Stimulated activated CD4-positive, alpha-beta T cell treated with anti-CD3 and anti-CD28 coated beads, TNF-alpha, amount 100 ng/mL, for 48 hours (primary cell): ENCODE measurements at places on chromosomes 3 and 15.

DNA sequence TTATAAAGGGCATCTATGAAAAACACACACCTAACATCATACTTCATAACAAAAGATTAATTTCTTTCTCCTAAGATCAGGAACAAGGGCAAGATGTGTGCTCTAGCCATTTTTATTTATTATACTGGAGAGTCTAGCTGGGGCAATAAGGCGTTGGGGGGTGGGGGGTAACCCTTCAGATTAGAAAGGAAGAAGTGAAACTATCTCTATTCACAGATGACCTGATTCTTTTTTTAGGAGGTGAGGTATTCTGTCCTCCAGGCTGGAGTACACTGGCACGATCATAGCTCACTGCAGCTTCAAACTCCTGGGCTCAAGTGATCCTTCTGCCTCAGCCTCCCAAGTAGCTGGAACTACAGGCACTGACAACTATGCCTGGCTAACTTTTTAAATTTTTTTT lies 89.5 kb upstream of the MANF start:
- DNase-seq: no peak

GRCh38 chr15:75532413-75533250 lies 46.5 kb downstream of the PTPN9 start:
- no peak for DNase-seq

DNA sequence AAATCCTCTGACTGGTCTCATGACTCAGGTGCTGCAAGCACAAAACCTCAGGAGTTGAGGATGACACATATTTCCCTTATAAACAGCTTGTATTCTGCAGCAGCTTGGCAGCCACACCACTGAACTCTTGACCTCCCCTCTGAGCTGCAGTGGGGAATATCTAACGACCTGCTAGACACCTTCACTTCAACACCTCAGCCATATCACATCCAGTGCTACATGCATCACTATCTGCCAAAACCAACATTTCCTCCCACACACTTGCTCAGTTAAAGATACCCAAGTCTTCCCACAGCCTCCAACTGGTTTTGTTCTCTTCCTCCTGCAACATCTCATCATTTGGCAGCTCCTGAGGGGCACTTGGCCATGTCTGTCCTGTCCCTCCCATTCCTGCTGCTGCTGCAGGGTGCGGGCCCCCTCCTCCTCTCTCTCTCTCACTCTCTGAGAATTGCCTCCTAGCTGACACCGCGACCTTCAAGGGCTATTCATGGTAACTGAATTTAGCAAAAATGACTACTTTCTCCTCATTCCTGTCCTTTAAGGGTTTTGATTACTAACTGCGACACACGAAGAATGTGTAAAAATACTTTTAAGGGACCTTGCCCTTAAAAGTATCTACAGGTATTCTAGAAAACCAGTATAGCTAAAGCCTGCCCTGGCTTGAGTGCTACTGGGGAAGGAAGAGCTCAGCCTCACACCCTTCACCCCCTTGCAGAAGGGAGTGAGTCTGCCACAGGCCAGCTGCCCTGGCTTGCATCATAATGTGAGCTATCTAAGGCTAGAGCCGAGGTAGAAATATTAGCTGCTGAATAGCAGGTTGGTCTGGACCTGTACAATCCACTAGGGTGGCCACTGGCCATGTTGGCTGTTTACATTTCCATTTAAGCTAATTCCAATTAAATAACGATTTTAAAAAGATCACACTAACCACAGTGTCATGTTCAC lies 5.0 kb upstream of the CCR9 start:
- peak; percentile 15 for DNase-seq

- DNase-seq: no peak
Observed at GRCh38 chr3:175428466-175428865, 569.3 kb downstream of the NAALADL2 start.

DNA sequence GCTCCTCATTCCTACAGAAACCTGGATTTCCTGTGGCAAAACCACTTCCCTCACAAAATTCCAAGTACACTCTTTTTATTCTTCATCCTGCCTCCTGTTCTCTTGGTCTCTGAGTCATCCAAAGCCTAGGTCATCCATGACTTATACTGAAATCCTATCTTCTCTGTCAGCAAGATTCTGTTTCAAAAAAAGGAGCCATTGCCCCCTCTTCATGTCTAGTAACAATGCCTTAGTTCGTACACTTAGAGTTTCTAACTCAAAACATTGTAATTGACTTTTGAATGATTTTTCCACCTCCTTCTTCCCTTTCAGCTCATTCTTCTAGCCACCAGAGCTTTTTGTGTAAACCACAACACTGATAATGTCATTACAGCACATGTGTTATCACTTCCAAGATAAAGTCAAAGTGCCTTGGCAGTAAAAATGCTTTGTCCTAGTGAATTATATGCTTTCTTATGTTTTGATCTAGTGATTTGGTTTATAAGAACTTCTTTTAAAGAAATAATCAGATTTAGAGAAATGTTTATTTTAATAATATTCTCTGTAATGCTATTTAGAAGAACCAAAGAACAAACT lies 256.5 kb upstream of the NECTIN3 start:
- DNase-seq: no peak

- no peak for DNase-seq
Observed at GRCh38 chr3:13072600-13073325, 466 bp downstream of the IQSEC1 start.

- no peak for DNase-seq
Observed at GRCh38 chr3:171585039-171585438, 124.8 kb upstream of the TNIK start.

DNA sequence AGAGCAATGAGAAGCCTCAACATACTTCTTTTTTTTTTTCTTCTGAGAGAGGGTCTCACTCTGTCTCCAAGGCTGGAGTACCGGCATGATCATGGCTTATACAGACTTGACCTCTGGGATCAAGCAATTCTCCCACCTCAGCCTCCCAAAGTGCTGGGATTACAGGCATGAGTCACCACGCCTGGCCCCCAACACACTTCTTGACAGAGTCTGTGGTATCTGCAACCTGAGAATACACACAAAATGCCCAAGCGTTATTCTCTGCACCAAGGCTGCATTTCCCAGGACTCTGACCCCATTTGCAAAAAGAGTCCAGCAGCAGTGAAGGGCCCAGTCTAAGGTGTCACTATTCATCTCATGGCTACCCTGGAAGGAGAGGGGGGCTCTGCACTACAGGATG lies 42.7 kb upstream of the BLM start:
- no peak for DNase-seq

DNA sequence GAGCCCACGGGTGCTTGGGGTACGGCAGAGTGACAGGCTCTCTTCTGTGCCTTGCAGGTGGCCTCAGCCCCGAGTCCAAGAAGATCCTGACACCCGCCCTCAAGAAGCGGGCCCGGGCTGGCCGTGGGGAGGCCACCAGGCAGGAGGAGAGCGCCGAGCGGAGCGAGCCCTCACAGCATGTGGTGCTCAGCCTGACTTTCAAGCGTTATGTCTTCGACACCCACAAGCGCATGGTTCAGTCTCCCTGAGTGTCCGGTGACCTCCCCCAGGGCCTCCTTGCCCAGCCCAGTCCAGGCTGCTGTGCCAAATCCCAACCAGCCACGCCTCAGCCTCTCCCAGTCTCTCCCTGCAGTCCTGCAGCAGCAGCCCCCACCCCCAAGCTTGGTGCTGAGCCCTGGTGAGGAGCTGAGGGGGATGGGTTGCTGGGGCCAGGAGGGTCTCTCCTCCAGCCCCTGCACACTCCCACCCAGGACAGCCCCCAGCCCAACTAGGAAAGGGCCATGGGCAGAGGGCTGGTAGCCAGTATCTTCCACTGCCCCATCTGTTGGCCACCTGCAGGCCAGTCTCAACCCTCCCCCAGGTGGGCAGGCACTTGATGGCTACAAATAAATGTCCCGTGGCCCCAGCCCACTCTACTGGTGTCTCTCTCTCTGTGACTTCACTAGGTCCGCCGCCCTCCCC lies 58.5 kb downstream of the DNAJB8 start:
- DNase-seq: no peak

- no peak for DNase-seq
Observed at GRCh38 chr3:98982351-98982750, 80.9 kb upstream of the DCBLD2 start.

- no peak for DNase-seq
Observed at GRCh38 chr15:74833376-74834107, 7.1 kb downstream of the CPLX3 start.
